SK-N-SH treated with all-trans-retinoic acid at 6 μM for 48 hours (cell line): ENCODE measurements at places on chromosomes 7 and 10.

DNA sequence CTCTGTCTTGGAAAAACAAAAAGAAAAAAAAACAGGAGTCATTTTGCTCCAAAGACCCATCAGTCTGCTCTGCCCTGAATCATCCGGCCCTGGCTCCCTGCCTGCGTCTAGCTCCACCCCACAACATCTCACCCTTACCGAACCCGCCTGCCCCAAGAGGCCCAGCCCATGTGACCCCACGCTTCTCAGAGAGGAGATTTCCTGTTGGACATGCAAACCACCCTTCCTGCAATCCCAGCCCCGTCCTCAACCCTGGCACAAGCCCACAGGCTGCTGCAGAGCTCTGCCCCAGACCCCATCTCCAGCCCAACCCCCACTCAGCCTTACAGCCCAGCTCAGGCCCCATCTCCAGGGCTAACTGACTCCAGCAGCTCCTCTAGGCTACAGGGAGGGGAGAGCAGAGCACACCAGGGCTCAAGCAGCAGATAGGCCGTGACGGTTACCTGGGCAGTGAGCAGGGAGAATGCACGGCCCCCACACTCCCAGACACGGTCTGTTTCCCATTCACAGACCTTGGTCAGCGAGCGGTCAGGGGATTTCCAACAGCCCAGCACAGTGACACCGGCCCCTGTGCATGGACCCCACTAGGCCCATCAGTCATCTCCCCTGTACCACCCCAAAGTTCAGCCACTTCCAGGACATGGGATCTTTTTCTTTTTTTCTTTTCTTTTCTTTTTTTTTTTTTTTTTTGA lies 69.9 kb upstream of the GTF2I start:
- ATAC-seq: peak; percentile 98

- no peak for ATAC-seq
Measured at GRCh38 chr7:24720283-24720682, 37.0 kb downstream of the GSDME start.

DNA sequence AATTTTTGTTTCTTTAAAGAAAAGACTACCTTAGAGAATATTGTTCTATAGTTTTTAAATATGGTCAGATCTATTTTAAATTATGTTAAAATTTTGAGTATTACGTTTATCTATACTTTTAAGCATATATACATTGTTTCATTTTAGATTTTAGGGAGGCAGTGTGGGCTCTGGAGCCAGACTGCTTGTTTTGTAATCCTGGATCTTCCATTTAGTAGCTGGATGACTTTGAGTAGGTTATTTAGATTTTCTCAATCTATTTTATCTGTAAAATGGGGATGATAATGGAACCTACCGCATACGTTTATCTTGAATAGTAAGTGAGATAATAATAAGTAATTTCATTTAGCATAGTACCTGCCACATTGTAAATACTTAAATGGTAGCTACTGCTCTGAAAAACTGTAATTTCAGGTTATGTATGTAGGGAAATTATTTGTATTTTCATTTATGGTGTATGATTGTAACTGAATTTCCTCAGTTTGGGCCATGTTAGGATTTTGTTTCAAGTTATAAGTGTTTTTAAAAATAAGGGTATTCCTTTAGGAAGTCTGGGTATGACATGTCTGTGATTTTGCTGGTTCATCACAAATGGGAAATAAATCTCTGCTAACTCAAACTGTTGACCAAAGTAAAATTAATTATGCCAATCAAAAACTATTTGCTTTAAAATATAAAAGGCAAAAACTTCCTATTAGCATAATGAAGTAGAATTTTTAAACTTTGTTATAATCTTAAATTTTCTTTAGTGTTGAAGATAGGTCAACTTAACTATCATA lies 6.5 kb downstream of the PTEN start:
- no peak for ATAC-seq

GRCh38 chr7:106372126-106372525 lies 87.3 kb upstream of the NAMPT start:
- ATAC-seq: no peak

DNA sequence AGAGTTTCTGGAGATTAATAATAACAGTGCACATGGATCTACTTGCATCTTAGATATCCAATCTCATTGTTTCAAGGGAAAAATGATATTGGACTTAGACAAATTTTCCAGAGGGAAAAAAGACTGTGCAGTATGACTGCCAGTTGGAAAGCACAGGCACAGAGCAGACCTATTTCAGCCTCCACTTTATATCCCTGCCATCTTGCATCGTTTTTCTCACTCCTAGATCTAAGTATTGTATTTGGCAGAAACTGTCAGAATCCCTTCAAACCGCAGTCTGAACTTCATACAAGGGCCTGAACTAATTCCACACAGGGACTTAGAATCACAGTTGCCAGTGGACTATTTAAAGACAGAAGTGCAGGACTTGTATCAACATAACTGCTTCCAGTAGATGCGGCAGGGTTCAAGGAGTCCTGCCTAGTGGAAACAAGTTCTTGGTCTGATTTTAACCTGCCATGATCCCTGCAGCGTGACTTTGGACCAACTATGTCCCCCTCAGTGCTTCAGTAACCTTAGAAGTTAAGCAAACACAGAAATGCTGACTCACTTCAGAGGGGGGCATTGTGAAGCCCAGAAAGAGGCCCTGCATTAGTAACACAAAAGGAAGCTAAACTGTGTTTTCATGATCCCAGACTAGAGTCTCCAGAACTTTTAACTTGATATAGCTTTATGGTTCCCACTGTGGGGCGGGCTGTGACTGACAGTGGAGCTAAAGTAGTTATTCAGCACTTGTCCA lies 95.7 kb upstream of the PALS2 start:
- ATAC-seq: peak; percentile 94

GRCh38 chr7:158387546-158387891 lies 200.1 kb downstream of the PTPRN2 start:
- ATAC-seq: no peak

DNA sequence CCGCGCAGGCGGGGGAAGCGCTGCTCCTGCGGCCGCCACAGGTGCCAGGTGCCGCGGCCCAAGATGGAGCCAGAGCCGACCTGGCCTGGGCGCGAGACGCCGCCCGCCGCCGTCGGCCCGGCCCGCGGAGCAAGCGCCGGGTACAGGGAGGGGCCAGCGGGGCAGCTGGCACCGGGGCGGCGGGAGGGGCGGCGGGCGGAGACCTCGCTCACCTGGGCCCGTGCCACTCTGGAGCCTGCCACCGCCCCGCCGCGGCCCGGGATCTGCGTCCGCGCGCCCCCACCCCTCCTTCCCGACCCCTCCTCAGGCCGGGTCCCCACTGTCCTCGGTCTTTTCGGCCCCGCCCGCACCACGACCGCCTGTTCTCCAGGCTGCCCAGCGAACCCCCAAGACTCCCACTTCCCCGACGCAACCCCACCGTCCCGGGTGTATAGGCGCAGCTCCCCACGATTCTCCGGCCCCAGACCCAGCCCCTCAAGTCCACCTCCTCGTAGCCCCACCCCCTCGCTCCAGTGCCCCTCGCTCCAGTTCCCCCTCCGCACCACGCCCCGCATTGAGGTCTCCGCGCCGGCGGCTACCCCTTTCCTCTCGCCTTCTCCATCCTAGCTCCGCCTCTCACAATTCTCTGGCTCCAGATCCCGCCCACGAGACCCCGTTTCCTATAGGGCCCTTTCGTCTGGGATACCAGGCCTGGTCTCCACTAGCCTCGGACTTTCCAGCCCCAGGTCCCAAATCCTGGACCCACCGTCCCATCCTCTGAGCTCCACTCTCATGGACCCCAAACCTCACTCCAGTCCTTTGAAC lies at the start of gene GPRIN2:
Gene GPRIN2 (minus strand): TSS at position 144 of the 804 bp plus-strand sequence. CDS start 5,922 bp downstream, outside the sequence.
- peak; percentile 21; the same call in 2 of the 3 replicates for ATAC-seq

- no peak for ATAC-seq
Measured at GRCh38 chr7:116307253-116307652, 96.9 kb downstream of the TES start.

GRCh38 chr10:27534161-27534700 lies 30.1 kb downstream of the RAB18 start:
- no peak for ATAC-seq

- no peak for ATAC-seq
Measured at GRCh38 chr10:125844751-125845221, 21.4 kb downstream of the BCCIP start.

GRCh38 chr7:50450590-50451032 lies 461 bp upstream of the FIGNL1 start:
- ATAC-seq: peak; percentile 11

- ATAC-seq: no peak
Measured at GRCh38 chr10:22308390-22308789, 7.8 kb upstream of the COMMD3 start.

DNA sequence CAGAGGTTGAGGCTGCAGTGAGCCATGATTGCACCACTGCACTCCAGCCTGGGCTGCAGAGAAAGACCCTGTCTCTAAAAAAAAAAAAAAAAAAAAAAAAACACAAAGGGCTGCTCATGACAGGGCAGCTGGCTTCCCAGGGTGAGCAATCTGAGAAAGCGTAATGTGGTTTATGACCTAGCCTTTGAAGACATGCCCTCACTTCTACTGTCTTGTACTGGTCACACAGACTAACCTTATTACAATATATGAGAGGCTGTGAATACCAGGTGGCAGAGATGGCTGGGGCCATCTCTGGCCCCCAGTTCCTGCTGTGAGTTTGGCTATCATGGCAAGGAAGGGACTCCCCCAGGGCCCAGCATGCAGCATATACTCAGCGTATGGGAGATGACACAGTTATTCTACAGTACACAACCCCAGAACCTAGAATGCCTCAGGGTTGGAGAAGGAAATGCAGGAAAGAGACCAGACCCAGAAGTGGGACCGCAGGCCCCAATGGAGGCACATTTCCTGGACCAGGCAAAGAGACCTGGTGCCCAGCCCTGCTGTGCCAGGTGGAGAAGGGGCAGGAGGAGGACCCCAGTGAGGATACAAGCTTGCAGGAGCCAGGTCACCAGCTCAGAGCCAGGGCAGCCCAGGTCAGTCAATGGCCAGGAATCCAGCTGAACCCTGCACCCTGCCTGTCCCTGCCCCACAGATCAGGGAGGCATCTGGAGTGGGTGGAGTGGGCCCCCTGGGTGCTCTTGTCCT lies 26.3 kb downstream of the NPTX2 start:
- no peak; the same call in 2 of the 3 replicates for ATAC-seq

DNA sequence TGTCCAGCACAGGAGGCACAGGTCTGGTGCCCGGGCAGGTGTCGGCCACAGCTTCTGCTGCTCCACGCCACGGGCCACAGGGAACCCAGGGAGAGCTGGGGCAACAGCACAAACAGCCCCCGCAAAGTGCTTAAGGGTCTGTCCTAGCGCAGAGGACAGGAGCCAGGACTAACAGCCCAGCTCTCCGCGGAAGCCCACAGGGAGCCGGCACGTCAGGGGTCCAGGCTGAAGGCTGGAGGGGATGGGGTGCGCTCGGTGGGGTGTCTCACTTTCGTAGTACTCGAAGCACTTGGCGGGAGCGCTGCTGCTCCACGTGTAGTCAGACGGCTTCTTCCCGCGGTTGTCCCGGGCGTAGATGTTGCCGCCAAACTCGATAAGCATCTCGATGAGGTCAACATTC lies 24.9 kb downstream of the ASB13 start:
- ATAC-seq: no peak

- ATAC-seq: no peak
Measured at GRCh38 chr10:44864051-44864450, 47.1 kb upstream of the TMEM72 start.

DNA sequence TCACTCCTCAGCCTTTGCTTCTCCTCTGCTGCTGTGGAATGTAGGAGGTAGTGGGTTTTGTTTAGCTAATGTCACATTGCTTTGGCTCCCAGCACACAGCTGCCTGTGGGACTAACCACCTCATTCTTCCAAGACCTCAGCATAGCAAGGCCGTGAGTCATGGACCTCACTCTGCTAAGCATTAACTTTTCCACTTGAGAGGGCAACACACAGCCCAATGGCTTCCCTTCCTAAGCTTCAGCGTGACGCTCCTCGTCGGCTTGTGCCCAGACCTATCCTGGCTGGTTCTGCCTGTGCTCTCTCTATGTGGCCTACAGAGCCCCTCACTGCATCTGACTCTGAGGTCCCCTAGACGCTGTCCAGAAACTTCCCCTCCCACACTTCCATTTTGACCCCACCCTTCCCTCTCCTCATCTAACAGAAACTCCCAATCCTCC lies 23.3 kb downstream of the MYOF start:
- ATAC-seq: peak; percentile 97

GRCh38 chr7:27122077-27122910 lies 8.3 kb downstream of the HOXA4 start:
- no peak for ATAC-seq

DNA sequence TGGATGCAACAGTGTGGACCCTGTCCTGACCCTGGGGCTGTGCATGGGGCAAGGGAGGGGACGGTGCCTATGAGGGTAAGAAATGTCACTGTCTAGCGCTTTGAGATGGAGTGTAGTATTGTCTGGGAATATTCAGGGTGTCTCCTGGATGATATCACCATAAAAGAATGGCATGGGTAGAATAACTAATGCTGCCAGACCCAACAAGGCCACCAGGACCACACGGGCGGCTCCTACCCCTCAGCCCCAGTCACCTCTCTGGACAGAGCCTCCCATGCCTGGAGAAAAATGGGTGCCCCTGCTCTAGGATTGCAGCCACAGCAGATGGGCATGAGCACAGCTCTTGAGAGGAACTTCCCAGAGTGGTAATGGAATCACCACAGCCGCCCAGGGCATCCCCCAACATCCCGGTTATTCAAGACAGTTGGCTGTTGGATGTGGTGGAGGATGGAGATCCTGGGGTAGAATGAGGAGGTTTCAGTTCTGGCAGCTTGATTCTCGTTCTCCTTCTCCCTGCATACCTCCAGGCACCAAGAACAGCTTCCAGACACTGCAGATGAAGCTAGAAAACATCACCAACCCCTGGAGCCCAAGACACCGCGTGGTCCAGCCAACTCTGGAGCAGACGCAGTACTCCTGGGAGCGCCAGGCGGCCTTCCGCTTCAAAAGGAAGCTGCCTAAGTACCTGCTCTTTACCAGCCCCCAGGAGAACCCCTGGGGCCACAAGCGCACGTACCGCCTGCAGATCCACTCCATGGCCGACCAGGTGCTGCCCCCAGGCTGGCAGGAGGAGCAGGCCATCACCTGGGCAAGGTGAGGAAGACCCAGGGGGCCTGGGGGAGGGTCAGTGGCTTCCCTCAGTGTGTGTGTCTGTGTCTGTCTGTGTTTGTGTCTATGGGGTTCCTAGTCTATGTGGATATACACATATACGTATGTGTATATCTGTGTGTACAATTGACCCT lies 6.2 kb downstream of the AOC1 start:
- no peak for ATAC-seq

- peak; percentile 47; the same call in 1 of the 3 replicates for ATAC-seq
Measured at GRCh38 chr10:74419491-74419951, 268.5 kb downstream of the ADK start.

- no peak for ATAC-seq
Measured at GRCh38 chr7:105010504-105011130, 3.4 kb upstream of the KMT2E start.

DNA sequence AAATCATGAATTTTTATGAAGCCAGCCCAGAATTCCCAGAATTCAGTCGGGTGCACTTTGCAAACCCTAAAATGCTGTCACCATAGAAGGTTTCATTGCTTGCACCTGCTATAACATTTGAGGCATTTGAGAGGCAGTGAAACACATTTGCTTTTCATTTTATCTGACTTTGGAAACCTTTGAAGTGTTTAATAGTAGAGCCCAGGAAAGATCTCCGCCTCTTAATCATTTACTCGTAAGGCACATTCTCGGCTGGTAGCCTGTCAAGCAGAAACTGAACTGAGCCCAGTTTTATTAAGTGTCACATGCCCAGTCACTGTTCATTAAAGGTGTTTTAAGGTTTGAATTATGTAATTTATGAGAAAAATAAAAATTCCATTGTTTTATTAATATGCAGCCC lies 247.6 kb downstream of the EMX2 start:
- ATAC-seq: no peak
